ENCODE measurements at places on chromosomes 7 and 10.

DNA sequence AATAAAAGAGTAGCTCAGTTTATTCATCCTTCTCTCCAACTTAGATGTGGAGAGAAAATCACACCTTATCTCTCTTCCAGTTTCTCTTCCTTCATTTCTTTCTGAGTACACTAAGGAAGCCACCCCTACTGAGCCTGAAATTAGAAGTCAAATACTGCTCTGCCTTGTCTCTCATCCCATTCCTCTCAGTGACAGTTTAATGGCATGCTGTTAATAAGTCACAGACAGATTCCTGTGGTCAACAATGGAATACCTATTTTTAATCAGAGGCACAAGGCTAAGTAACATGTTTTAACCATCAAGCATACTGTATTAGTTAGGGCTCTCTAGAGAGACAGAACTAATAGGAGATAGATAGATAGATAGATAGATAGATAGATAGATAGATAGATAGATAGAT, 253.2 kb downstream of the HTR7 start:
- H3K36me3 ChIP-seq = no peaks in the 10 kb centered on the region
- H3K4me1 ChIP-seq = no peaks in the 10 kb centered on the region
- no peak overlapping the region for H3K27ac ChIP-seq

- H3K4me3 ChIP-seq = no peak overlapping the region
- H3K4me1 ChIP-seq = peaks cover 74% of the 10 kb centered on the region
- H3K27ac ChIP-seq = peak overlapping the region; percentile 71
- H3K27me3 ChIP-seq = no peaks in the 10 kb centered on the region
- DNase-seq = peak; percentile 29
Measured at GRCh38 chr10:7045891-7046599, 364.8 kb downstream of the SFMBT2 start.

- H3K4me1 ChIP-seq = peaks cover 7% of the 10 kb centered on the region
- peaks cover 4% of the 10 kb centered on the region for H3K27me3 ChIP-seq
- no peak overlapping the region for H3K27ac ChIP-seq
- H3K36me3 ChIP-seq = no peaks in the 10 kb centered on the region
- H3K4me3 ChIP-seq = no peak overlapping the region
- no peak for DNase-seq
Measured at GRCh38 chr10:132946806-132947546, 4.6 kb upstream of the CFAP46 start.

DNA sequence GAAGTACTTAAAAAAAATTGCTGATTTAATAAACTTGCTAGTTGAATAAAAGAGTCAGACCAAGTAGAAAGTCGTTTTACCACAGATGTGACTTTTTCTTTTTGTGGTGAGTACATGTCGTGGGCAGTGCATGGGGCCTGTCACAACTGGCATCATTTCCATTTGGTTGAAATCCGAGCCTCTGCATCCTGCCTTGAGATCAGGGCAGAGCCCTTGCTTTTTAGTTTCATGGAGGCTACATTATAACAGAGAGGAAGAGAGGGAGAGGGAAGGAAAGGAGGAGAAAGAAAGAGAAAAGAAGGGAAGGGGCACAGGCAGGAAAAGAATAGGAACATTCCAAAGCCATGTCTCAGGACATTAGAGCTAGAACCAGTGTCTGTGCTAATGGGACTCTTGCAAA, 20.4 kb upstream of the INSYN2A start:
- no peak for DNase-seq
- H3K27me3 ChIP-seq = no peaks in the 10 kb centered on the region
- H3K4me3 ChIP-seq = no peak overlapping the region
- H3K36me3 ChIP-seq = no peaks in the 10 kb centered on the region
- H3K4me1 ChIP-seq = no peaks in the 10 kb centered on the region
- no peak overlapping the region for H3K27ac ChIP-seq

DNA sequence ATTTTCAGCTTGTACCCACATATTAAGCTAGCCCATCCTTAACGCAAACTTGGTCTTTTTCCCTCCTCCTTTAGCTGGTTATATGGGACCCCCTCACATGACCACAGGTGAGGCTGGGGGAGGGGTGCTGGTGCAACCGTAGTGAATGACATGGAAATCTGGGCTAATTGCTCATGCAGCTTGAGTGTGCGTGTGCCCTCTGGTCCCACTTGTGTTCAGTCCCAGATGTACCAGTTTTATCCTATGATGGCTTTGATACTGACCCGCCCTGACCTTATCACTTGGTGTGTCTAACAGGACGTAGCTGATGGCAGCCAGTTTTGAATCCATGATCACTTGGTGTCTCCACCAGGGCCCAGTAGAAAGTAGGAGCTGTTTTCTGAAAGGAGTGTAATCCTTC, 5.1 kb upstream of the ZC3HAV1 start:
- no peak for DNase-seq
- no peaks in the 10 kb centered on the region for H3K36me3 ChIP-seq
- H3K4me3 ChIP-seq = no peak overlapping the region
- H3K4me1 ChIP-seq = peaks cover 21% of the 10 kb centered on the region
